Astrocyte (in vitro differentiated cells and primary cell): ENCODE measurements at places on chromosomes 3 and 15.

DNA sequence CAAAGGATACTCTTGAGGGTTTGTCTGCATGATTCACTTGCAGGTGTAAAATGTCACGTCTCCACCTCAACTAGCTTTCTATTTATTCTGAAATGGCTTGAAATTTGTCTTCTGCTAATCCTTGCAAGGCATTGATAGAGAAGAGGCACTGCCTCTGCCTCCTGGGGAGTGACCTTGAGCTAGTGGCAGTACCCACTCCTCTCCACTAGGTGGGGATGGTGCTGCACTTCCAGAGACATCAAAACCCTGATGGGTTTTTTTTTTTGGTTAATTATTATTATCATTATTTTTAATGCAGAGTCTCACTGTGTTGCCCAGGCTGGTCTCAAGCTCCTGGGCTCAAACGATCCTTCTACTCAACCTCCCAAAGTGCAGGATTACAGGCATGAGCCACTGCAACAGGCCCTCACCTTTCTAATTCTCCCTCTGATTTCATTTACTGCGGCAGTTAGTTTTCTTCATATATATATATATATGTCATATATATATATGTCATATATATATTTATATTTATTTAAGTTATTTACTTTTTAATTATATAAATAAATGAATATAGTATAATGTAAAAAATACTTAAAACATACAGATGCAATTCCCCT, 117.6 kb upstream of the EIF1B start:
- H3K27ac ChIP-seq = no peak overlapping the region
- H3K36me3 ChIP-seq = no peaks in the 10 kb centered on the region
- H3K4me1 ChIP-seq = no peaks in the 10 kb centered on the region
- no peak overlapping the region for H3K4me3 ChIP-seq
- DNase-seq = peak; percentile 6

- H3K36me3 ChIP-seq = peaks cover 59% of the 10 kb centered on the region
- no peak for DNase-seq
- H3K4me3 ChIP-seq = no peak overlapping the region
- no peak overlapping the region for H3K27ac ChIP-seq
Measured at GRCh38 chr3:119518026-119518425, 19.7 kb downstream of the TIMMDC1 start.

GRCh38 chr15:50108461-50108860, 10.6 kb downstream of the ATP8B4 start:
- H3K4me3 ChIP-seq = no peak overlapping the region
- no peak overlapping the region for H3K27ac ChIP-seq
- H3K4me1 ChIP-seq = no peaks in the 10 kb centered on the region
- no peaks in the 10 kb centered on the region for H3K36me3 ChIP-seq
- H3K27me3 ChIP-seq = peaks cover 2% of the 10 kb centered on the region

GRCh38 chr15:64915518-64916227, 4.0 kb downstream of the ANKDD1A start:
- H3K4me3 ChIP-seq = no peak overlapping the region
- H3K36me3 ChIP-seq = no peaks in the 10 kb centered on the region
- no peaks in the 10 kb centered on the region for H3K27me3 ChIP-seq
- no peak for DNase-seq

- DNase-seq = peak; percentile 91
- peaks cover 19% of the 10 kb centered on the region for H3K4me1 ChIP-seq
- no peaks in the 10 kb centered on the region for H3K27me3 ChIP-seq
- peak overlapping the region; percentile 78 for H3K27ac ChIP-seq
- H3K36me3 ChIP-seq = no peaks in the 10 kb centered on the region
Measured at GRCh38 chr15:56805466-56806147, 72.3 kb upstream of the ZNF280D start.

DNA sequence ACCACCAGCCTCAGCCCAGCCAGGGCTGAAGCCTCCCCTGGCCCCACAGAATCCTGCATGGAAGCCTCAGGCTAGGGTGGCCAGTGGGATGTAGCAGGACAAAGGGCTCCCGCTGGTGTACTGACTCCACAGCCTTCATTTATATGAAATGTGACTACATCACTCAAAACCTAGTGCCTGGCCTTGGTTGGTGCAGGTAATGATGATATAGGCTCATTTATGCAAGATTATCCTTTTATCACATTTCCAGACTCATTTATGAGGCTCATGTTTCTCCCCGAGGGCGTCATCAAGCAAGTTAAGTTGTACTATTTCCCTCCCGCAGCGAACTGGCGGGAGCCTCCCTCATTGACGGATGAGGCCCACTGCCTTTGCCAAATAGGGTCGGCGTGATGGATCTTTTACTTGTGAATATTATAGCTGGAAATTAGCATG, 179.1 kb upstream of the SMAD3 start:
- DNase-seq = no peak
- H3K4me3 ChIP-seq = no peak overlapping the region
- H3K27ac ChIP-seq = no peak overlapping the region
- H3K4me1 ChIP-seq = peaks cover 21% of the 10 kb centered on the region
- H3K27me3 ChIP-seq = no peaks in the 10 kb centered on the region

- H3K36me3 ChIP-seq = no peaks in the 10 kb centered on the region
- H3K27ac ChIP-seq = no peak within 1 kb of the TSS
- H3K4me1 ChIP-seq = no peaks in the 10 kb centered on the region
- H3K27me3 ChIP-seq = peaks cover 4% of the 10 kb centered on the region
- no peak within 1 kb of the TSS for H3K4me3 ChIP-seq
Measured at GRCh38 chr15:82805994-82806406, at the start of gene FSD2. Gene FSD2 (minus strand): TSS chr15:82806069. CDS start chr15:82787390, 18,679 bp downstream.

GRCh38 chr15:101277943-101278564, 769 bp upstream of the SELENOS start:
- DNase-seq = no peak
- H3K4me1 ChIP-seq = peaks cover 10% of the 10 kb centered on the region
- H3K27me3 ChIP-seq = no peaks in the 10 kb centered on the region
- H3K36me3 ChIP-seq = peaks cover 50% of the 10 kb centered on the region
- H3K4me3 ChIP-seq = peak overlapping the region; percentile 94
- H3K27ac ChIP-seq = no peak overlapping the region

DNA sequence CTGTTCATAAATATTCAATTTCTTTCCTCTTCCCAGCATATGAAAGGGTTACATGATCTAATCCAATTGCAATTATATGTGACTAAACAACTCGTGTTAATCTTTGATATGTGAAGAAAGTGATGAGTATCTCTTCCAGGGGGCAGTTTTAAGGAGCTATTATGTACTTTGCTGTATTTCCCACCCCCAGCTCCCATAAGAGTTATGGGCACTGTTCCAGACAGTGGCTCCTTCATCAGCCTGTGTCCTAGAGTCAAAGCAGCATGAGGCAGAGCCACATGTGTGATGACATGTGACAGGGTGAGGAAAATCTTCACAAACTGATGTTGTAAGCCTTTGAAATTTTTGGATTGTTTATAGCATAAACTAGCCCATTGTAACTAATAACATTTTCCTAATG, 315.4 kb downstream of the DIPK2A start:
- no peak overlapping the region for H3K4me3 ChIP-seq
- no peaks in the 10 kb centered on the region for H3K4me1 ChIP-seq

DNA sequence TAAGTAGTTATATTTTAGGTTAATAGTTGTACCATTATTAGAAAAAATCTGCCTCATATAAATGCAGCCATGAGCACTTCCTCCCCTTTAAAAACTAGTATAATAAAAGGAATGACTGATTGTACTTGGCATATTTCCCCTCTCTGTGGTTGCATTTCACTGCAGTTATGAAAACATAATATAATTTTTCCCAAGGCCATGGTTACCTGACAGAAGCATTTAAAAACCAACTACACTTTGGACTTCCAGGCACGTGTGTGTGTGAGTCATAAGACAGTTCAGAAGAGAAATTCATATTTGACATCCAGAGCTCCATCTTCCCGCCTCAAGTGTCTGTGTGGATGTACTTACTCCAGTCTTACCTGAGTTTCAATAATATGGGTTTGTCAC, 828.2 kb upstream of the CFAP20DC start:
- no peaks in the 10 kb centered on the region for H3K36me3 ChIP-seq
- no peak overlapping the region for H3K27ac ChIP-seq
- peaks cover 6% of the 10 kb centered on the region for H3K4me1 ChIP-seq
- peak; percentile 69 for DNase-seq
- H3K27me3 ChIP-seq = peaks cover 2% of the 10 kb centered on the region

DNA sequence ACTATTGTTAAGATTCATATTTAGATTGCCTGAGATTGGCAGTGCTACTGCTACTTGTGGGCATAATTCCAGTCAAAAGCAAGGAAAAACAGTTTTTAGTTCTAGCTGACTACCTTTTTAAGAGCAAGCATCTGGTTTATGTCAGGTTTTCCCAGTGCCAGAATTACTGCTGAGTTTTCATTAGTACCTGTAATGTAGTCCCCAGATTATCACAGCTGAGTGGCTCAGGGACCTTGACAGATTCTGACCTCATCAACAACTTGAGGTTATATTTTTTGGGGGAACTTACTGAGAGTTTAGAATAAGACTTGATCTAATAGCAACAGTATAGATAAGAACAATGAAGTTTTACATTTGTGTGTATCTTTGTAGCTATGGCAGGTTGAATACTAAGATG, 31.0 kb downstream of the NXPE3 start:
- no peaks in the 10 kb centered on the region for H3K27me3 ChIP-seq
- no peak overlapping the region for H3K4me3 ChIP-seq
- H3K4me1 ChIP-seq = no peaks in the 10 kb centered on the region

DNA sequence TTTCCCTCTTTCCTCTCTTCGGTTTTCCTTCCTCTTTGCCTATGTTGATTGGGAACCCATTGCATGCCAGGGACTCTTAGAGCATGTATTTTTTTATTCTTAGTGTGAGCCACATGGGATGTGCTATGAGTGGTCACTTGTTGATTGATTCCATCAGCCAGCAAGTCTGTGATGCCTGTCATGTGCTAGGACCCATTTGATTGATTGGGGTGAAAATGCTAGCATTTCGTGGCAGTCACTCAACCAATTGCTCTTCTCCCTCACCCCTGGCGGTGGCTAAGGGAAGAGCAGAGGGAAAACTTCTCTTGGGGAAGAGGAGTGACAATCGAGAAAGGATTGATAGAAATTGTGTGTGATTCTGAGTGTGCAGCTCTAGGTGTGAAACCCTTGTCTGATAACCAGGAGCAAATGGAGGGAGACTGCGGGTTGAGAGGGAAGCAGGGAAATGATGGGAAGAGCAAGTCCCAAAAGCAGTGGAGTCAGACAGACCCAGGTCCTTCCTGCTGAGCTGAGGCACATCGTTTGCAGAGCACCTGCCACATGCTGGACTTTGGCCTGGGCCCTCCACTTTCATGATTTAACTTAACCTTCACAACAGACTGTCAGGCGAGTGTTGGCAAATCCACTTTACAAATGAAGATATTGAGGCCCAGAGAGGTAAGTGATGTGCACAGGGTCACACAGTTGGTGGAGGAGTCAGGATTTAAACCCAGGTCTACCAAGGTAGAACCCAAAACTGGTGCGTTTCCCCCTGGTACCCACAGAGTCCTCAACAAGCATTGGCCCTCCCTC, 40.0 kb downstream of the SLC6A11 start:
- peaks cover 18% of the 10 kb centered on the region for H3K27me3 ChIP-seq
- no peaks in the 10 kb centered on the region for H3K4me1 ChIP-seq
- H3K4me3 ChIP-seq = no peak overlapping the region
- no peak for DNase-seq

- H3K4me1 ChIP-seq = peaks cover 9% of the 10 kb centered on the region
- no peaks in the 10 kb centered on the region for H3K27me3 ChIP-seq
- H3K27ac ChIP-seq = no peak overlapping the region
- H3K4me3 ChIP-seq = no peak overlapping the region
Measured at GRCh38 chr15:90232196-90232595, 1.5 kb downstream of the CIB1 start.

DNA sequence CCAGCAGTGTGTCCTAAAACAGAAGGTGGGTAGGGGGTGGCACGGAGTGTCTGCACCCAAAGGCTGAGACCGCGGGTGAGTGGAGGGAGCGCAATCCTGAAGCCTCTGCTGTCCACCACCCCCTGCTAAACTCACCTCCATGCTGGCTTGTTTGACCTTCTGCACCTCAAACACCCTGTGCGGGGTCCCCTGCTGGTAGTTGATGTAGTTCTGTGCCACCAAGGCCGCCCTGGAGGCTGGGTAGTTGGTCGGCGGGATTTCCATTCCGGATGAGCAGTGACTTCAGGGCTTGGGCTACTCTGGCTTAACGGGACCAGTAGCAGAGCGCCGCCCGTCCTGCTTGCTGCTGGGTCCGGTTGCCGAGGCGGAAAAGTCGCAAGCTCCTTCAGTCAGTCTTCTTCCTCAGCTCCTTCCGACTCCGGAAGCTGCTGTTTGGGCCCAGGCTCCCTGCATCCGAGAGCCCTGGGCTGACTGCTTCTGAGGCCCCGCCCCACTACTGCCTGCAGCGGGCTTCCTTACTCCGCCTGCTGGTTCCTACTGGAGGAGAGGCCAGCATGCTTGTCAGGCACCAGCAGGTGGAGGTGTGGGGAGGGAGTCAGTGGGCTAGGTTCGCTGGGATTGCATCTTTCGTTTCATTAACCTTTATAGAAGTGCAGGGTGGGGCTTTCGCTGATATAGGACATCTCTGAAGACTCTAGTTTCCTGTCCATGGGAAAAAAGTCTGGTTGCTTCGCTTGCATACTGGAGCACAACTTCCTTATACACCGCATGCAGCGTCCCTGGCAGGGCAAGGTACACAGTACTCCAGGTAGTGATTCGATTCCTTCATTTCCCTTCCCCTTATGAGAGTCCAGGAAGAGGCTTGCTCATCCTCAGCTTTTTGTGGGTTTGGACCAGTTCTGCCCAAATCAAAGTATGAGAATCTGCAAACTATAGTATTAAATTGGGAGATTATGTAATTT, at the start of gene LXN:
Gene LXN (minus strand): TSS at position 434 of the 962 bp plus-strand sequence. CDS start 170 bp downstream, at position 264.
- peak; percentile 66 for DNase-seq
- H3K36me3 ChIP-seq = peaks cover 12% of the 10 kb centered on the region
- H3K27me3 ChIP-seq = no peaks in the 10 kb centered on the region

DNA sequence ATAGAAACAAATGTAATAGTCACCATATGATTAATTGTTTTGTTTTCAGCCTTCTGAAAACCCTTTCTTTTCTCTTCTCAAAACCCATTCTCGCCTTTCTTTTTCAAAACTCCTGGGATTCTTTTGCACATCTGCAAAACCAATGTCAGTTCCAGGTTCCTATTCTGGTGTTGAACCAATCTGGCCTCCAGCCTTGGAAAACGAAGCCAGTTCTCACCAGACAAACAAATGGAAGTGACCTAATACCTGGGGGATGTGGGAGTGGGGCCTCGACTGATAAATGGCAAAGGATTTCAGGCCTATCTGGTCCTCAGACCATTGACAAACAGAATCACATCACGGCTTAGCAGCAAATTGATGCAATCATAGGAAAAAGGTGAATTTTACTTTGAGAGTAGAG, 73.0 kb downstream of the COL8A1 start:
- H3K4me1 ChIP-seq = peaks cover 21% of the 10 kb centered on the region
- H3K4me3 ChIP-seq = no peak overlapping the region
- H3K27ac ChIP-seq = no peak overlapping the region
- no peaks in the 10 kb centered on the region for H3K27me3 ChIP-seq
